ENCODE measurements at places on chromosomes 3 and 15. TPM values are rescaled to one million over a fixed set of nuclear protein-coding genes. Genes with fewer than 3 reads are reported as not detected.
A peak's percentile ranks its signal among the peaks of the same experiment; 100 is the strongest.

DNA sequence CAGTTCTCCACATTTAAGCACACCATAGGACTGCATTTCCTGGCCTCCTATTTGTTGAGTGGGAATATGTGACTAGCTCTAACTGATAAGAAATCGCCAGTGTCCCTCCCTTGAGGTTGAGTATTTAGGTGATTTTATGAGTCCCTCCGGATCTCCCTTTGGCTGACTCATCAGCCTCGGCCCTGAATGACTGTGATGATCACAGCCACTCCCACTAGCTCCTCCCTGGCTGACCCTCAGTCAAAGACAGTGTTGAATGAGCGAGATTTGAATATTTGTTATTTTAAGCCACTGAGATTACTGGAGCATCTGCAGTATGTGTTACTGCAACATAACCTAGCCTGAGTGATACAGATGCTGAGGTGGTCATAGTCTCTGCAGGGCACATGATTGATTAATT is 515.3 kb downstream of the EPHB1 start:
- H3K4me1 ChIP-seq, result no peaks in the 10 kb centered on the region
- H3K27ac ChIP-seq, result no peak overlapping the region
- no peaks in the 10 kb centered on the region for H3K27me3 ChIP-seq
- H3K4me3 ChIP-seq, result no peak overlapping the region
- no peaks in the 10 kb centered on the region for H3K36me3 ChIP-seq

GRCh38 chr3:149701977-149702350 is 44.1 kb upstream of the WWTR1 start:
- H3K27ac ChIP-seq, result peak overlapping the region; percentile 15
- no peaks in the 10 kb centered on the region for H3K27me3 ChIP-seq
- H3K4me1 ChIP-seq, result peaks cover 7% of the 10 kb centered on the region
- H3K4me3 ChIP-seq, result no peak overlapping the region
- no peaks in the 10 kb centered on the region for H3K36me3 ChIP-seq
- DNase-seq, result no peak

ISLR gene
- total RNA-seq, result not detected

DNA sequence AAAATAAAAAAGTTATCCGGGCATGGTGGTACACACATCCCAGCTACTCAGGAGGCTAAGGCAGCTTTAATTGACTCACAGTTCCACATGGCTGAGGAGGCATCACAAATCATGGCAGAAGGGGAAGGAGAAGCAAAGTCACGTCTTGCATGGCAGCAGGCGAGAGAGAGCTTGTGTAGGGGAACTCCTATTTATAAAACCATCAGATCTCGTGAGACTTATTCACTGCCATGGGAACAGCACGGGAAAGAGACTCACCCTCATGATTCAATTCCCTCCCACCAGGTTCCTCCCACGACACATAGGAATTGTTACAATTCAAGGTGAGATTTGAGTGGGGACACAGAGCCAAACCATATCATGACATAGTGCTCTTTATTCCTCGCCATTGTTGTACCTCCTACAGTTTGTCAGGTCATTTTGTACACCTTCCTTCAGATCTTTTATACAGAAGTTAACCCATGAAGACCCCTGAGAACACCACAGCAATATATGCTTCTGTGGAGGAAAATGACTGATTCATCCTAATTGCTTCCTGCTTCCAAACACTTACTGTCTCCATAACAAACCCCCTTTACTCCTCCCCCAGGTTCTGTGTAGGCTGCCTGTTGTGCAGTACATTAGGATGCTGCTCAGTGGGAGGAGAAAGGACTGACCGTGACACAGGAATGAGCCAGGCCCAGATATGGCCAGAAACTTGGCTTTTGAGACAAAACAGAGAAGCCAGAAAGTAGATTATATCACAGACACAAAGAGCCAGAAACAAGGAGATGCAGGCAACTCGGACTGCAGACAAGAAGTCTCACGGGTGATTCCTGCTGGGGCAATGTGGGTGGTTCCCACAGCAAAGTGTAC is 67.9 kb upstream of the HEG1 start:
- H3K27ac ChIP-seq, result no peak overlapping the region
- H3K36me3 ChIP-seq, result no peaks in the 10 kb centered on the region
- peaks cover 34% of the 10 kb centered on the region for H3K4me1 ChIP-seq
- no peaks in the 10 kb centered on the region for H3K27me3 ChIP-seq

GOLGA8T gene
- total RNA-seq, result 0.72 TPM

DNA sequence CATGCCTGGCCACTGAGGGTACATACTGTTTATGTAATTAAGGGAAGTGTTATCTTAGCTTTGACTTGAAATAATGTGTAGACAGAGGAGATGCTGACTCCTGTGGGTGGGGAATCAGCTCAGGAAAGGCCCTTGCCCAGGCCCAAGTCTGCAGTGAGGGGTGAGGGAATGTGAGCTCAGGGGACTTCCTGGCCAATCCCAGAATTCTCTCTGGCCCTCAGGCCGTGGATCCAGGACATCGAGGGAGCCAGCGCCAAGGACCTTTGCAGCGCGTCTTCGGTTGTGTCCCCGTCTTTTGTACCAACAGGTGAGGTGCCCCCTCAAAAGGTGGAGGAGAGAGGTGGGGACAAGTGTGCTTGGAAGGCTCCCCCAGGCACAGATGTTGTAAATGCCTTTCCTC is 6.4 kb downstream of the CIB1 start:
- H3K36me3 ChIP-seq, result peaks cover 47% of the 10 kb centered on the region
- H3K4me1 ChIP-seq, result peaks cover 33% of the 10 kb centered on the region
- DNase-seq, result no peak
- no peak overlapping the region for H3K4me3 ChIP-seq
- H3K27me3 ChIP-seq, result no peaks in the 10 kb centered on the region
- no peak overlapping the region for H3K27ac ChIP-seq

DNA sequence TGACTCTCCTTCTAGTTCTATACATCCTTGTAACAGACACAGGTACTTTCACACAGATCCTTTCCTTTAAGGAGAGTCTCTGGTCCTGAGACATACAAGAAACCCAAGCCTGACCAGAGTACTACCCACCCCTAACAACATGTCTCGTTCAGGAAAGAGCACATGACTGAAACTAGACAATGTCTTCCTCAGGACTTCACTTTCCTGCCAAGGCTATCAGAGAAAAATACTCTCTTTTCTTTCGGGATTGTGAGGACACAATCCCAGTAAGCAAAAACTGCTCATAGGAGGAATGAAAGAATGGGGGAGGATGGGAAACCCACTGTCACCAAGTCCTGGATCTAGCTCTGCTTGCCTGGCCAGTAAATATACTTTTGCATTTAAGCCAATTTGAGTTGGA is 11.5 kb upstream of the ANKRD28 start:
- H3K27ac ChIP-seq, result no peak overlapping the region
- H3K27me3 ChIP-seq, result no peaks in the 10 kb centered on the region
- no peaks in the 10 kb centered on the region for H3K36me3 ChIP-seq
- H3K4me1 ChIP-seq, result peaks cover 23% of the 10 kb centered on the region
- H3K4me3 ChIP-seq, result no peak overlapping the region

PPARG gene
- total RNA-seq, result 0.99 TPM

LNP1 gene
- 1.8 TPM for total RNA-seq

- H3K27me3 ChIP-seq, result no peaks in the 10 kb centered on the region
- H3K27ac ChIP-seq, result no peak overlapping the region
- DNase-seq, result no peak
- H3K4me3 ChIP-seq, result no peak overlapping the region
These were observed 35.5 kb upstream of the GNB4 start for GRCh38 chr3:179486806-179487205.

CEP70 gene
- 27.1 TPM for total RNA-seq

DNA sequence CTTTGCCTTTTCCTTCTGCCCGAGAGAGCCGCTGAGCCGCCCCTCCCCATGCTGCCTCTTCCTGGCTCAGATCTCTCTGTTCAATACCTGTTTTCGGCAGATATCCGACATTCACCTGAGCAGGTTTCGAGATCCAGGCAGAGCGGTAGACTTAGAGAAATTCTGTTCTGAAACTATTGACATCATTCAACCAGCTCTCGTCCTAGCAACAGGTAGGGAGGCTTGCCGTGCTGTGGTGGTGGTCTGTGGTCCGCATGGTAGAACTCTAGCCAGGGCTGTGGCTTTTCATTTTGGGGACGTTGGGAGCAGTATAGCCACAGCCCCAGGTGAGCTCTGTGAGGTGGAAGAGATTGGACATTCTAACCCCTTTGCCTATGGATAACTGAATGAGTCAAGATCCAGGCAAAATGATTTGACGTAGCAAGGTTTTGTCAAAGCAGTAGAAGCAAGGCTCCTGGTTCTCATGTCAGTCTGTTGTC is 810 bp downstream of the TMEM62 start:
- peak overlapping the region; percentile 72 for H3K27ac ChIP-seq
- H3K4me1 ChIP-seq, result peaks cover 18% of the 10 kb centered on the region
- no peak for DNase-seq

- DNase-seq, result no peak
- no peaks in the 10 kb centered on the region for H3K27me3 ChIP-seq
- H3K4me1 ChIP-seq, result no peaks in the 10 kb centered on the region
- no peak overlapping the region for H3K4me3 ChIP-seq
- no peaks in the 10 kb centered on the region for H3K36me3 ChIP-seq
- no peak overlapping the region for H3K27ac ChIP-seq
These were observed 38.7 kb downstream of the ARNT2 start for GRCh38 chr15:80442728-80443403.

- H3K4me3 ChIP-seq, result peak overlapping the region; percentile 82
- peak overlapping the region; percentile 90 for H3K27ac ChIP-seq
- peaks cover 10% of the 10 kb centered on the region for H3K36me3 ChIP-seq
- no peaks in the 10 kb centered on the region for H3K27me3 ChIP-seq
These were observed 736 bp downstream of the IREB2 start for GRCh38 chr15:78438619-78439285.

- no peak overlapping the region for H3K4me3 ChIP-seq
- no peaks in the 10 kb centered on the region for H3K27me3 ChIP-seq
- no peaks in the 10 kb centered on the region for H3K36me3 ChIP-seq
- no peaks in the 10 kb centered on the region for H3K4me1 ChIP-seq
These were observed 648.7 kb upstream of the CCDC54 start for GRCh38 chr3:106728315-106729098.
